ENCODE measurements at places on chromosomes 7 and 10. TPM values are rescaled to one million over a fixed set of nuclear protein-coding genes. Genes with fewer than 3 reads are reported as not detected.

Gene NPY4R
- total RNA-seq, result 0.71 TPM

Gene SLC25A28
- total RNA-seq, result 16.9 TPM

Gene ANKRD2
- total RNA-seq, result not detected

Gene HMX2
- total RNA-seq, result 0.61 TPM

Gene COMMD3
- 37.5 TPM for total RNA-seq
